ENCODE measurements at places on chromosomes 6 and 20. TPM values are rescaled to one million over a fixed set of nuclear protein-coding genes. Genes with fewer than 3 reads are reported as not detected.

Gene MATN4
- total RNA-seq, result 0.13 TPM

Gene HAO1
- not detected for total RNA-seq

Gene LRRN4
- 1.7 TPM for total RNA-seq

Gene LAMA5
- 336 TPM for total RNA-seq

Gene RNASET2
- total RNA-seq, result 270 TPM

Gene SAPCD1
- total RNA-seq, result 11.6 TPM

Gene HLA-DRA
- not detected for total RNA-seq

Gene PRIM2
- total RNA-seq, result 14.0 TPM

Gene SLC25A27
- 5.8 TPM for total RNA-seq

Gene CST1
- 2.3 TPM for total RNA-seq

Gene CRISP3
- total RNA-seq, result not detected

Gene LY6G5B
- 3.6 TPM for total RNA-seq

Gene AVP
- total RNA-seq, result not detected

Gene ZBTB46
- total RNA-seq, result 3.3 TPM

Gene ABHD16A
- total RNA-seq, result 37.9 TPM

Gene MAS1
- total RNA-seq, result not detected

Gene ZNF165
- 4.4 TPM for total RNA-seq

Gene SIRPG
- total RNA-seq, result not detected

Gene ADAT2
- 4.1 TPM for total RNA-seq

Gene LPA
- not detected for total RNA-seq

Gene ZNF451
- 16.6 TPM for total RNA-seq

Gene OR2J3
- not detected for total RNA-seq

Gene F13A1
- total RNA-seq, result not detected

Gene SLC17A3
- not detected for total RNA-seq

Gene STX16
- total RNA-seq, result 29.5 TPM

Gene DDX27
- 85.9 TPM for total RNA-seq

Gene TMEM14A
- 26.9 TPM for total RNA-seq

Gene ZGPAT
- total RNA-seq, result 68.6 TPM

Gene TSHZ2
- total RNA-seq, result 0.05 TPM

Gene HLA-DPA1
- total RNA-seq, result not detected

Gene POM121L2
- total RNA-seq, result not detected

Gene PRPH2
- not detected for total RNA-seq

Gene MLN
- not detected for total RNA-seq

Gene TMEM244
- not detected for total RNA-seq

Gene CNR1
- total RNA-seq, result not detected

Gene ABCF1
- 57.3 TPM for total RNA-seq

Gene ALDH5A1
- total RNA-seq, result 2.3 TPM

Gene TEAD3
- total RNA-seq, result 25.7 TPM

Gene WFDC10B
- not detected for total RNA-seq

Gene EDN1
- 37.0 TPM for total RNA-seq

Gene GHRH
- total RNA-seq, result not detected

Gene TGM3
- not detected for total RNA-seq

Gene ANKRD66
- total RNA-seq, result not detected

Gene KIAA0408
- total RNA-seq, result not detected

Gene AFG1L
- total RNA-seq, result 2.5 TPM

Gene MLIP
- total RNA-seq, result not detected

Gene HDGFL1
- total RNA-seq, result not detected

Gene CTAGE9
- not detected for total RNA-seq

Gene PNPLA1
- total RNA-seq, result 0.38 TPM

Gene TRIM10
- total RNA-seq, result 2.1 TPM

Gene PRR18
- 0.05 TPM for total RNA-seq

Gene SIM1
- total RNA-seq, result not detected

Gene ADGB
- not detected for total RNA-seq

Gene MYH7B
- 0.08 TPM for total RNA-seq

Gene TRIM15
- total RNA-seq, result 13.3 TPM

Gene NHSL1
- 14.1 TPM for total RNA-seq

Gene RCAN2
- not detected for total RNA-seq

Gene CCDC28A
- total RNA-seq, result 8.4 TPM

Gene SLC44A4
- total RNA-seq, result 124 TPM

Data from HT-29 (cell line).